ENCODE measurements at places on chromosomes 6 and 20. TPM values are rescaled to one million over a fixed set of nuclear protein-coding genes. Genes with fewer than 3 reads are reported as not detected.

GRCh38 chr6:25389471-25389870 is 110.3 kb downstream of the CARMIL1 start:
- peaks cover 1% of the 10 kb centered on the region for H3K36me3 ChIP-seq
- H3K4me3 ChIP-seq: no peak overlapping the region
- H3K4me1 ChIP-seq: peaks cover 36% of the 10 kb centered on the region
- no peak for DNase-seq
- peak overlapping the region; percentile 45 for H3K27ac ChIP-seq

DNA sequence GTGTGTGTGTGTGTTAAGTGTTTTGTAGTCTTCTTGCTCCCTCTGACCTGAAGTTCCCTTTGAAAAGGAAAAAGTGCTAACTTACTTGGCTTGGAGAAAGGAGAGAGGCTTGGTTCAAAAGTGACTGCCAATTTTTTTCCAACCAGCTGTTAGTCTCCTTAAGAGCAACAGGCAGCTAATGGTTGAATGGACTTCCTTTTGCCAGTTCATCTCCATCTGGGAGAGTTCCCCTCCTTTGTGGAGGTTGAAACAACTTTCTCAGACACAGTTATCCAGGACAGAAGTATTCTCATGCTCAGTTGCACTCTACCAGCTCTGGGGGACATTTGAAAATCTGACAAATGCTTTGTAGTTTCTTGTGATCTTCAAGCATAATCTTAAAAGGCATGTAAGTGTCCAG is 4.5 kb downstream of the RIPOR2 start:
- DNase-seq: no peak
- H3K4me1 ChIP-seq: peaks cover 99% of the 10 kb centered on the region
- peak overlapping the region; percentile 90 for H3K27ac ChIP-seq
- peak overlapping the region; percentile 74 for H3K4me3 ChIP-seq
- peaks cover 9% of the 10 kb centered on the region for H3K36me3 ChIP-seq

Gene PROKR2
- total RNA-seq: not detected

Gene C6orf163
- 2.0 TPM for total RNA-seq

DNA sequence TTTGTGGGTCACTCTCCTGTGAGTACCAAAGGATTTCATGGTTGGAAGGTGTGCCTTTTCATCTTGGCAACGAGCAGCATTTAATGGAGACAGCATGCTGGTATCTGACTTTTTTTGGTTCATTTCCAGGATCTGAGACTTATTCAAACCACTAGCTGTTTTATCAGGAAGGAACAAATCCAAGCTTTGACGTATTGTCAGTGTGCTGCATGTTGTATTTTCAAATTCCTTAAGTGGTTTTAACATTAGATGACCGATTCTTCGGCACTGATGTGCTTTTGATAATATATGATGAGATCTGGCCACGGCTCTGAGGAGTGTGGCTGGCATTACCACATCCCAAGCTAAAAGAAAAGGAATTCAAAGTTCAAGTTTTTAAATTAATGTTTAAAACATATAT is 6.4 kb downstream of the RMND1 start:
- H3K27ac ChIP-seq: no peak overlapping the region
- DNase-seq: no peak
- no peaks in the 10 kb centered on the region for H3K27me3 ChIP-seq
- H3K36me3 ChIP-seq: peaks cover 4% of the 10 kb centered on the region

Gene LHFPL5
- not detected for total RNA-seq

- H3K36me3 ChIP-seq: peaks cover 5% of the 10 kb centered on the region
- peak overlapping the region; percentile 35 for H3K27ac ChIP-seq
- no peak overlapping the region for H3K4me3 ChIP-seq
Observed at GRCh38 chr6:83185096-83185495, 8.0 kb downstream of the PGM3 start.

DNA sequence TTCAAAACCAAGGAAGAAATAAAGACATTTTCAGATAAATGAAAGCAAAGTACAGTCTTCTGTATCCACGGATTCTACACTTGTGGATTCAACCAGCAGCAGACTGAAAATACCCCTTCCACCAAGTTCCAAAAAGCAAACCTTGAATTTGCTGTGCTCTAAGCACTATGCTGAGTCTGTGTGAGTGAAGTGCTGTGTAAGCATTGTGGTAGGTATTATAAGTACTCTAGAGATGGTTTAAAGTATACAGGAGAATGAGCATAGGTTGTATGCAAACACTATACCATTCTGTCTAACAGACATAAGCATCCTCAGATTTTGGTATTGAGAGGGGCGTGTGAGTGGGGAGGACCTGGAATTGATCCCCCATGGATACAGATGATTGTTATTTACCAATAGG is 9.6 kb downstream of the OSER1 start:
- H3K4me3 ChIP-seq: no peak overlapping the region
- H3K4me1 ChIP-seq: peaks cover 28% of the 10 kb centered on the region
- H3K27me3 ChIP-seq: no peaks in the 10 kb centered on the region
- peaks cover 12% of the 10 kb centered on the region for H3K36me3 ChIP-seq

GRCh38 chr6:56220078-56220477 is 27.3 kb downstream of the COL21A1 start:
- H3K27ac ChIP-seq: no peak overlapping the region
- no peak for DNase-seq
- H3K27me3 ChIP-seq: no peaks in the 10 kb centered on the region
- no peaks in the 10 kb centered on the region for H3K4me1 ChIP-seq
- H3K36me3 ChIP-seq: no peaks in the 10 kb centered on the region
- H3K4me3 ChIP-seq: no peak overlapping the region

Gene L3MBTL1
- total RNA-seq: 20.2 TPM

GRCh38 chr6:108739496-108740330 is 108.5 kb upstream of the ARMC2 start:
- H3K27me3 ChIP-seq: peaks cover 45% of the 10 kb centered on the region
- no peak overlapping the region for H3K27ac ChIP-seq
- H3K36me3 ChIP-seq: no peaks in the 10 kb centered on the region
- no peak for DNase-seq

Gene IL17A
- 2.8 TPM for total RNA-seq

DNA sequence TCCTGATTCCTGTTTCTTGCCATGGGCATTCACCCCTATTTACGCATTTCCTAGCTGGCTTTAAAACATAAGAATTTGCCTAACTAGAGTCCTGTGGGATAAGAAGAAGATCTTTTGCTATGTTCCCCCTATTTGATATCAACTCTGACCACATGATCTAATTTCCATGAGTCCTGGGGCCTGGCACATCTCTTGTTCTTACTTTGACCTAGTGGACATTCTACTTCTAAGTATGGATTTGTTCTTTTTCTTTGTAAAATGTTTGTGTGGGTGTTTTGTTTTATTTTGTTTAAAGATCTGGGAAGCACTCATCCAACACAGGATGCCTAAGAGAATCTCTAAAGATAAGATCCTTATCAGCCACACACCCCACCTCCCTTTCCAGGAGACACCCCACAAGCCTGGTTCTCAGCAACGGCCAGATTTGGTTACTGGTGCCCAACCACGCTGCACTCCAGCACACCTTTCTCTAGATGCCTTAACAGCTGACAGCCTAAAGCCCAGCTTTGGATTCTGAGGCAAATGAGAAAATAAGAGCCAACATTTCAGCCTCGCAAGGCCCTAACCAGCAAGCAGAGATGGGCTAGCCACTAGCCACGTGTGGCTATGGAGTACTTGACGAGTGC is 74.7 kb downstream of the SLC23A2 start:
- no peak for DNase-seq
- H3K4me1 ChIP-seq: peaks cover 10% of the 10 kb centered on the region
- no peak overlapping the region for H3K27ac ChIP-seq
- no peak overlapping the region for H3K4me3 ChIP-seq

Gene SGK2
- total RNA-seq: 1.7 TPM

Gene THBD
- not detected for total RNA-seq

Gene LY6G6C
- 0.25 TPM for total RNA-seq

Gene IMPG1
- total RNA-seq: not detected

DNA sequence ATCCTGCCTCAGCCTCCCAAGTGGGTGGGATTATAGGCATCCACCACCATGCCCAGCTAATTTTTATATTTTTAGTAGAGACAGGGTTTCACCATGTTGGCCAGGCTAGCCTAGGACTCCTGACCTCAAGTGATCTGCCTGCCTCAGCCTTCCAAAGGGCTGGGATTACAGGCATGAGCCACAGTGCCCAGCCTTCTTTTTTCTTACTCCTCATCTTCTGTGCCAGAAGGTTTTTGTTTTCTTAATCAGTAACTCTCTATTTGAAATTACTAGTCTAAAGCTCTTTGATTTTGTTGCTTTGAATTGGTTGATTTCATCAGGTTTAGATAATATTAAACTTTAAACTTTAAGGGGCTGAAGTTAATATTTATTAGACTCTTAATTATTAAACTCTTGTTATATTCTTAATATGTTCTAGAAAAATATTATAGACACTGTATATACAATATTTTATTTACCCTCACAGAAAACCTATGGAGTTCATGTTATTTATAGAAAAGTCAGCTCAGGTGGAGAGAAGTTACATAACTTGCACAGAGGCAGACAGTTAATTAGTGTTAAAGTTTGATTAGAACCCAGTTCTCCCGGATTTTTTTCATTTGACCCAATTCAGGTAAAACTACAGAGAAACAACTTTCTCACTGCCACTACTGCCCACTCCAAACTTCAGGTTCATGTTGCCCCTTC is 177.4 kb upstream of the SGK1 start:
- no peaks in the 10 kb centered on the region for H3K4me1 ChIP-seq
- no peak overlapping the region for H3K27ac ChIP-seq
- no peak overlapping the region for H3K4me3 ChIP-seq
- DNase-seq: no peak
- no peaks in the 10 kb centered on the region for H3K36me3 ChIP-seq

Gene PSORS1C1
- total RNA-seq: 0.67 TPM

DNA sequence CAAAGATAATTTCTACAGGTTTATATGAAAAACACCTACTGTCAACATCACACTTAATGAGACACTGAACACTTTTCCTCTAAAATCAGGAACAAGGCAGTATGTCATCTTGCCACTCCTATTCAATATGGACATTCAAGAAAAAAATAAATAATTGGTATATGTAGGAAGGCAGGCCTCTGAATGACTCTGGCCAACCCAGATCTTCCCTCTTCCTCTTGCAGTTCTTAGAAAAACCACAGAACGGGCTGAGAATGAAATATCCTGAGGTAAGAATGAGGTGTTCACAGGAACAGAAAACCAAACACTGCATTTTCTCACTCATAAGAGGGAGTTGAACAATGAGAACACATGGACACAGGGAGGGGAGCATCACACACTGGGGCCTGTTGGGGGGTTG is 1207.2 kb upstream of the CITED2 start:
- H3K27me3 ChIP-seq: peaks cover 26% of the 10 kb centered on the region
- no peak for DNase-seq
- H3K4me1 ChIP-seq: peaks cover 36% of the 10 kb centered on the region
- peak overlapping the region; percentile 20 for H3K27ac ChIP-seq
